WTC11 (cell line): ENCODE measurements at places on chromosomes 12 and 14.

DNA sequence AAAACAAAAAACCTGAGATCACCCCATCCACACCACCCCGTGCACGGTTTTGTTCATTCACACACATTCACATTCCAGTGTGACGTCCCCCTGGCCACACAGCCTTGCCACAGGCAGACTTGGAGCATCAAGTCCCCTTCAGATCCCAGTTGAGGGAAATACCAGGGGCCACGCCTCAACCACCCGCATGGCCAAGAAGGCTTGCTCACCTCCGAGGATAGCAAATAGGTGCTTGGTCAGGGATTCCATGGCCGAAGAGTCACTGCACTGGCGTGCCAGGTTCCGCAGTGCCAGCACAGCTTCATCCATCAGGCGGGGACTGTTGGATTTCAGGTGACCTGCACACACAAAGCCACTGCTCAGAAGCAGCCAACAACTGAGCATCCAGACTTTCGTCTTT is 19.0 kb downstream of the GCN1 start:
- no peak for DNase-seq

- no peak for DNase-seq
These were observed 1.4 kb upstream of the CCDC88C start for GRCh38 chr14:91419044-91419397.

DNA sequence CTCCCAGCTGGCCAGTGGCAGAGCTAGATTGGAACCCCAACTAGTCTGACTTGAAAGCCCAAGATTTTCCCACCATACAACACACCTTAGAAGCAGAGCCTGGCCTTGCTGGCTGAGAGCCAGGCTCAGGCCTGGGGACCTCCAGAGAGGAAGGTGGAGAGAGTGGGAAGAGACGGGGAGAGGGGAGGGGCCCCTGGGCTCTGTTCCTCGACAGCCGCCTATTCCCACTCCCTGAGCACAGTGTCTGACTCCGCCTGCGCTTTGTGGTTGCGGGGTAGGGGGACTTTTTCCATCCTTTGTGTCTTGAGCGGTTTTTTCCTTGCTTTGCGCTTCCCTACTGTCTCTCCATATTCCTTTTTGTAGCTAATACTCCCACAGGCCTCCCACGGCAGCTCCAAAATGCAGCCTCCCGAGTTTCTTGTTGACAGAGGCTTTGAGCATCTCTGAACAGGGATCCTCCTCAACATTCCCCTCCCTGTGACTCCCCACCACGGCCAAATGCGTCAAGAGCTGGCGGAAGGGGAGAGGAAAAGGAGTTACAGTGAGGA is 4.0 kb upstream of the KCNH3 start:
- no peak for DNase-seq

GRCh38 chr12:76990716-76991115 is 74.7 kb downstream of the E2F7 start:
- DNase-seq: no peak

GRCh38 chr14:30196861-30197260 is 269.2 kb upstream of the PRKD1 start:
- DNase-seq: no peak

GRCh38 chr14:57461777-57462320 is 31.8 kb downstream of the CCDC198 start:
- DNase-seq: no peak

- peak; percentile 48 for DNase-seq
These were observed 200.9 kb upstream of the CAND1 start for GRCh38 chr12:67068204-67068731.

GRCh38 chr12:84727961-84728360 is 184.6 kb downstream of the SLC6A15 start:
- DNase-seq: no peak

- DNase-seq: no peak
These were observed 113.4 kb downstream of the CRADD start for GRCh38 chr12:93790472-93791152.

DNA sequence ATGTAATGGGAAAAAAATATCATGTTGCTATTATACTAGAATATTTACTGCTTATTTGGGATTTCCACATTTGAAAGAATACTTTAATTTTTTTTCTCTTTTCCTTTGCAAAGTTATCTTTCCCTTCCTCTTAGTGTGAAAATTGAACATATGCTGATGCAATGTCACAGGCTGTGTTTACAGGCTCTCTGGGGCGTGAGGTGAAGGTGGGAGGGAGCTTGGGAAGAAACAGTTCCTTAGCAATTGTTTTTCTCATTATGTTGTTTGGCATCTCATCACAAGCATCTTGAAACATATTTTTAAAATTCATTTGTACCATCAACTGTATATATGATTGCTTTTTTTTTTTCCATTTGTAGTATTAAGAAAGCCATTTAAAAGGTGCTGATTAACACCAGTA is 47.9 kb upstream of the NAV3 start:
- no peak for DNase-seq

GRCh38 chr14:32226056-32226455 is 23.0 kb upstream of the RNU6-8 start:
- DNase-seq: no peak

DNA sequence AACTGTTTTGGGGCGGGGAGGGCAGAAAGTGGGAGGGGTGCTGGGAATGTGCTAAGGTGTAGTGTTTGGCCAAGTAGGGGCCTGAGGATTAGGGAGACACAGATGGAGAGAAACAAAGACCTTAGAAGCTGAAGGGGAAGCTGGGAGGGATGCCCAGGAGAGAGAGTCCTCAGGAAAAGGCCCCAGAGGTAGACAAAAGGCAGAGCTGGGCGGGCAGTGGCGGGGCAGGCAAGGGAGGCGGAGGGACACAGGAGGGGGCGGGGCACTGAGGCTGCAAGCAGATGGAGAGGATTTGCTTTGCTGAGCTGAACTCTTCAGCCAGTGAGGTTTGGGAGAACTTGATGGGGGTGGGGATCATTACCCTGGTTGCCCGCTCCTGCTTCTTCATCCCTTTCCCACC is 2.8 kb downstream of the PTMS start:
- peak; percentile 80 for DNase-seq

GRCh38 chr14:20477211-20477876 is 8.1 kb downstream of the PNP start:
- no peak for DNase-seq

DNA sequence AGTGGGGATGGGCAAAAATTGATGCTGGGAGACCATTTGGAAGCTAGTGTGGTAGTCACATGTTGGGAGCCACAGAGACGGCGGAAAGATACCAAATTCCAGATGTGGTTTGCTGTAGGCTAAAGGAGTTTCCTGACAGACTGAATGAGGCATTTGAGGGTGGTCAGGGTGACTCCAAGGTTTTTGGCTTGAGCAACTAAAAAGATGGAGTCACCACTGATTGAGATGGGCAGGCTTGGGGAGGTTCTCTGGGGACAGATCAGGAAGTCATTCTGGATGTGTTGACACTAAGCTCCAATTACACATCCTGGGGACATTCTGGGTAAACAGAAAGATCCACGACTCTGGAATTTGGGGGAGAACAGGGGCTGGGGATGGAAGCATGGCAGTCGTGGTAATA is 15.5 kb upstream of the SERPINA9 start:
- no peak for DNase-seq

DNA sequence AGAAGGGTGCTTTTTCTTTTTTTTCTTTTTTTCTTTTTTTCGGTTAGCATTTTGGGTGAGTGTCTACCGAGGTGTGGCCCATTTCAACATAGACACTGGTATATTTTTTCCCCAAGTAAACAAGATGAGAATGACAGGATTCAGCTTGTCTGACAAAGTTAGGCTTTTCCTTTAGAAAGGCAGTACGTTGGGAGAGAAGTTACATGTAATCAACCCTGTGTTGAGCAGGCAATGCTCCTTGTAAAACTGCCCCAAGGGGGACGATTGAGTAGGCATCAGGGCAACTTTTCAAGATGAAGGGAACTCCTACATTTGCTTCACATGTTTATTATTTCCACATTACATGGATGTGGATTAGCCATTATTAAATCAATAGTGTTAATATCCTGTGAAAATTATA is 1.7 kb downstream of the EMP1 start:
- no peak for DNase-seq

GRCh38 chr12:2395354-2395977 is 342.7 kb downstream of the CACNA1C start:
- peak; percentile 85 for DNase-seq

DNA sequence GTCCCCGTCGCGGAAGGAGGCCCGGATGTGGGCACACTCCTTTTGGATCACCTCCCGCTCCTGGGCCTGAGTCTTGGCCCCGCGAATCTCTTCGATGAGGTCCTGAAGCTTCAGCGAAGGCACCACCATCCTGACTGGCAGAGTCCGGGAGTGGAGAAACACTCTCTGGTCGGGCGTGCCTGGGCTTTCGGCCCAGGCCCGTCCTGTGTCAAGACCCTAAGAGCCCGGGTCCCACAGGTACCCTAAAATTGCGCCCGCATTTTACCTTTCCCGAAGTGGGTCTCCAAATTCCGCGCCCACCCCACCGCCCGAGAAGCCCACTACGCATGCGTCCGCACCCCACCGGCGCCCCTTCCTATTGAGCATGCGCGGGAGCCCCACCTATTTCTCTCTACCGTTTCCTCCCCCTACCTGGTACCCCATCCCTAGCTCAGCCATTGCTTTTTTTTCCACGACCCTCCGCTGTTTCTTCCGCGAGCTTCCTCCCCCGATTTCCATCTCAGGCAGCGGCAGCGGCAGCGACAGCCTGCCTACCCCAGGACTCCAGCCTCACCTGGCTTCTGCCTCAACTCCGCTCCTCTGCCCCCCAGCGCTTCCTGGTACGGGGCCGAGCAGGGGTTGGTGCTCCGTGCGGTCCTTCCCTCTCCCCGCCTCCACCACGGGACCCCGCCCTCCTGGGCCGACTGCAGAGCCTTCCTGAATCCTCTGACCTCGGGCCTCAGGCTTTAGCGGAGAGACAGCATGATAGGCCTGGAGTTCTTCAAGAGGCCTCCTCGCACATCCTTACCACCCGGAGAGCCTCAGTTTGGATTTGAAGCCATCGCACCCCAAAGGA is at the start of gene AP1G2:
Gene AP1G2, minus strand, starts transcription at position 606 of the 835 bp plus-strand sequence. Its CDS starts 477 bp downstream, at position 129.
- peak; percentile 88 for DNase-seq

DNA sequence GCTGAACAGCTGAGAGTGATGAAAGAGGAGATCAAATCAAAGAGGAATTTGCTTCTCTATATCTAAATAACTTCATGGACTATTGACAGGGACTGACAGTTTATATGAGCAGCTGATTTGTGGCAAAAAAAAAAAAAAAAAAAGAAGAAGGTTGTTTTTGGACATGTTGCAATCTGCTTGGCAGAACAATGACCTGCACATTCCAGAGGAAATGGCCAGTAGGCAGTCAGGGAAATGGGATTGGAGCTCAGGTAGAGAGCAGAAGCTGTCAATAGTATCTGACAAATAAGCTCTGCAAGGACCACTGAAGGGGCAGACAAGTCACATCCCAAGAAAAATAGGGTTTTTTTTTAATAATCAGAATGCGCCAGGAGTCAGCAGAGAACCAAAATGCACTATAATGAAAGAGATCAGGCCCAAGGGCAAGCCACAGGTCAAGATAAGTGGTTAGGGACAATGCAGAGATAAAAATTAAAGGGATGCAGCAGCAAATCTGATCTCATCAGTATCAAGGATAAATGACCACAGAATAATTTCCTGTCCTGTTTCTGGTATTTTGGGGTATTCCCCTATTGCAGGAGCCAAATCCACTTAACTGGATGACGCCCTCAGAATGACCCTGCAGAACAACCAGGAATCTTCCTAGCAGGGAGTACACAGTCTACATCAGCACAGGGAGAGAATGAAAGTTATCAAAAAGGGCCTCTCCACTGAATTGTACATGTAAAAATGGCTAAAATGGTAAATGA is 22.6 kb upstream of the DUSP16 start:
- no peak for DNase-seq

GRCh38 chr14:95134304-95134933 is 22.9 kb downstream of the DICER1 start:
- no peak for DNase-seq

- no peak for DNase-seq
These were observed 19.7 kb upstream of the RD3L start for GRCh38 chr14:103961928-103962578.

DNA sequence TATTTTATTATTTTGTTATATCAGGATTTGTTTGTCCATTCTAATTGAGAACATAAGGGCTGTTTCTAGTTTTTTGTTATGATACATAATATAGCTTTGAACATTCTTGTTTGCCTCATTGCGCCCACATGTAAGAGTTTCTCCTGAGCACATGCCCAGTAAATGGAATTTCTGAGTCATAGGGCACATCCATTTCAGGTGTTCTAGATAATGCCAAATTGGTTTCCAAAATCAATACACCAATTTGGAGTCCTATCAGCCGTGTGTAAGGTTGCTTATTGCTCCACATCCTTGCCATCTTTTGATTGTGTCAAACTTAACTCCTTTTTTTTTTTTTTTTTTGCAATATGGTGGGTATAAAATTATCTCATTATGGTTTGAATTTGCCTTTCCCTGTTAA is 97.9 kb upstream of the RESF1 start:
- DNase-seq: no peak

- DNase-seq: peak; percentile 80
These were observed 114.7 kb downstream of the SLC8A3 start for GRCh38 chr14:70073924-70074566.

- DNase-seq: no peak
These were observed 59.9 kb downstream of the HSP90AA1 start for GRCh38 chr14:102026934-102027333.

DNA sequence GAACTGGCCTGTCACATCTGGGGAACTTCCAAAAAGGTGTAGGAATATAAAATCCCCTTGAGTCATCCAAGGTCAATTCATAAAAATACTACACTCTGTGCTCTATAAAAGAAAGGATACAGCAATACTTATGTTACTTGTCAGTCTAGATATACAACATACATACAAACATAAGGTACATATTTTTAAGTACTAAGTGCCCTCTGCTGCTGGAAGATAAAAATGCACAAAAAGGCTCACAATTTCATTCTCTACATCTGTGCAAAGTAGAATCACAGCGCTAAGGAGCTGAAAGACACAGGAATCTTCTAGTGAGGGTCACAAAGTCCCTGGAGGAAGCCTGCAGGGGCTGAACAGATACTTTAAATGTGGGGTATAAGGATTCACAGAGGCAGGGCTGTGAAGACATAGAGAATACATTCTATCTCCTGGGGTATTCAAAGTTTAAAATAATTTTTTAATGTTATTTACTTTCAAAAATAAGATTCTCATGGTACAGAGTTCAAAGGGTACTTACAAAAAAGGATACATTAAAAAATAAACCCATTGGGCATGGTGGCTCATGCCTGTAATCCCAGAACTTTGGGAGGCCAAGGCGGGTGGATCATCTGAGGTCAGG is 10.2 kb upstream of the GOLGA5 start:
- no peak for DNase-seq

DNA sequence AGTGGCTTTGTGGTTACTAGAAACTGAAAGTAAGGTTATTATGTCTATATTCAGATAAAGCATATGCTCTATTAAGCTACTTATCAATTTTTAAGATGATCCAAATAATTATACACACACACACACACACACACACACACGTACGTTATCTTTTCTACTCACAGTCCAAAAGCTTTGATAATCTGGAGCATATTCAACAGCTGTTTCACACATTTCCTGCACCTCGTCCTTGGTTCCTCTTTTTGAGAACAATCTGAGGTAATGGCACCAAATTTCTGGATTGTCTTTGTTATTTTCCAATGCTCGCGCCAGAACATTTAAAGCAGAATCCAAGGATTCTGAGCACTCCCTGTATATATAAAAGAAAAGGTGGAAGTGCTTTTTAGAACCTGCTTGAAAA is 37.5 kb downstream of the ZFC3H1 start:
- DNase-seq: no peak
